ENCODE measurements at places on chromosomes 3 and 15.

DNA sequence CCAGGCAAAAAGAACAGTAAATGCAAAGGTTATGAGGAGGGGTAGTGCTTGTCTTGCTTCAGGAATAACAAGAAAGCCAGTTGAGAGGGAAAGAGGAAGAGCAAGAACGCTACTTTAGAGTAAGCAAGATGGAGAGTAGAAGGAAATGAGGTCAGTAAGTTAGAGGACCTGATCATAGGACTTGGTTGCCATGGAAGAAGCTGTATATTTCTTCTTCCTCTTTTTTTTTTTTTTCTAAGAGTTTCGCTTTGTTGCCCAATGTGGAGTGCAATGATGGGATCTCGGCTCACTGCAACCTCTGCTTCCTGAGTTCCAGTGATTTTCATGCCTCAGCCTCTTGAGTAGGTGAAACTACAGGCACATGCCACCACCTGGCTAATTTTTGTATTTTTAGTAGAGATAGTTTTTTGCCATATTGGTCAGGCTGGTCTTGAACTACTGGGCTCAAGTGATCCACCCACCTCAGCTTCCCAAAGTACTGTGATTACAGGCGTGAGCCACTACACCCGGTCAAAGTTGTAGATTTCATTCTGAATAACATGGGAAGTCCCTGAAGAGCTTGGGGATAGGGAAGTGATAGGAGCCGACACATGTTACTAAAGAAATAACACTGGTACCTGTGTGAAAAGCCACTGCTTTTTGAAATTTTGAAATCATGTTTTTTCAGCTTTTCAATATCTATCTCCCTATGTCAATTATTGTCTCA, 527.9 kb upstream of the NAALADL2 start:
- no peak for DNase-seq

DNA sequence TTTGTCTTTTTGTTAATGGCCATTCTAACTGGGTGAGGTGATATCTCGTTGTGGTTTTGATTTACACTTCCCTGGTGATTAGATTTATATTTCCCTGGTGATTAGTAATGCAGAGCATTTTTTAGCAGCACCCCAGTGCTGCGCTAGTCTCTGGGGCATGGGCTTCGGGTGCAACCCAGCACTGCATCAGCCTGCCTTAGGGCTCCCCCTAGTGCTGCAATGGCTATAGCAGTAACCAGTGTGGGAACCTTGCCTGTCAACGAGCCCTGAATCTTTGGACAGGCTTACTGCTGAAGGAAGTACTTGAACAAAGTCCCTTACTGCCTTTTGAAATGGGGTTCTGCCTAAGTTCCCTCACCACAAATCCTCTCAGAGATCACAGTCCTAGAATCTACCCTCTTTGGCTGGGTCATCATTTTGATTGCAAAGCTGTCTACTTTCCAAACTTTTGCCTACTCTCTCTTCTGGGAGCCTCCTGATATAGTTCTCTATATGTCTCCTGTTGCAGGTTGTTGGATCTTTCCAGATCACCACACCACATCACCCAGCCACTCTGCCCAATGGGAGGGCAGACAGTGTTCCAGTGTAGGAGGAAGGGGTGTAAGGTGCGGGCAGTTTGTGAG, 79.2 kb upstream of the CCNL1 start:
- peak; percentile 79 for DNase-seq

DNA sequence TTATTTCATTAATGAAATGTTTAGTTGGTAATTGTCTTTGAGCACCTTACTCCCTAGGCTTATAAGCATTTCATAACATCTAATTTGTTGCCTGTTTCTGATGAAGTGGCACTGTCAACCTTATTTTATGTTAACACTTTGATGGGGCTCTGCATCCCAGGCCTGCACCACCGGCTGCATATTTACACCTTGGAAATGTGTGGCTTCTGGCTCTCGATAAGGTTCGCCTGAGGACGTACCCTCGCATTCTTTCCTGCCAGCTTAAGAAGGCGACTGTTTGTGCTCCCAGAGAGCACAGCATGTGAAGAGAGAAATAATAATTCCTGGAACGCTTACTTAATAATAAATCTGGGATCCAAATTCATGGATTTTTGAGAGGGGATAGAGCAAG, 763.3 kb upstream of the CFAP20DC start:
- DNase-seq, result no peak

DNA sequence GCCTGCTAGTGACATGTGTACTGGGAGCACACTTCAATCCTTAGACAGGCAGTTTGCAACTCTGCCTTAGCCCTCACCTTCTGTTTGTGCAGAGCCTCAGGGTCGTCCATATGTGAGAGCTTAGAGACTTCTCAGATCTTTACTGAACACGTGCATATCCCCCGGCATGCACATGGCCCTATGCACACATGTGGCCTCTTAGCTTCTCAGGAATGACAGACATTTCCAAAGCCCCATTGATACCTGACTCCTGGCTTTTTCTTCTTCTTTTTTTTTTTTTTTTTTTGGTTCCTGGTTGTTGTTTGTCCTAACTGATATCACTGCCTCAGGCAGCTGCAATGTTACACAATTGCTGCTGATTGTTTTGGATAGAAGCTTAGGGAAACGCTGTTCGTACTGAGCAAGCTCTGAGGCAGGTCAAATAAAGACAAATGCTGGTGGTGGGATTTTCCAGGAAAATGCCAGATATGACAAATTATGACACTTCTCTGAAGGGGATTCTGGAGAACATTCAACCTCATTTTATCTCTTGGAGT, 107.2 kb upstream of the RGMA start:
- no peak for DNase-seq

- no peak for DNase-seq
Measured at GRCh38 chr15:52290329-52290728, 5.3 kb downstream of the MYO5C start.

GRCh38 chr3:4670352-4670751, 177.2 kb downstream of the ITPR1 start:
- no peak for DNase-seq

GRCh38 chr3:107660306-107660976, 137.7 kb downstream of the BBX start:
- no peak for DNase-seq

- no peak for DNase-seq
Measured at GRCh38 chr3:35594739-35595138, 44.6 kb upstream of the ARPP21 start.

DNA sequence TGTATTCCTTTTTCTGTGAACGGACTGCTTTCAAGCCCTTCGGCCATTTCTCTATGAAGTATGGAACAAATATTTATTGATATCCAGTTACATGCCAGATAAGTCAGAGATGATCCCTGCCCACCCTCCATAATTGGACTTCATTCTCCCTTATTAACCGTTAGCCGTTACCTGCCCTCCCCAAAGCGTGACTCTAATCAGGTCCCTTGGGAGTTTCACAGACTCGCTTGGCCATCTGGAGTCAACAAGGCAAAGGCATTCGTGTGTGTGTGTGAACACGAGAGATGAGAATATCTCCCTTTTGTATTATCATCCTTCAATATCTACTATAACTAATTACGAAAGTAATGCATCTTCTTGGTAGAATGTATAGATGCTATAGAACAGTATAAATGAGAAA, 314.5 kb downstream of the TLE3 start:
- DNase-seq, result no peak

- DNase-seq, result no peak
Measured at GRCh38 chr15:91146728-91147127, 46.7 kb downstream of the SV2B start.

DNA sequence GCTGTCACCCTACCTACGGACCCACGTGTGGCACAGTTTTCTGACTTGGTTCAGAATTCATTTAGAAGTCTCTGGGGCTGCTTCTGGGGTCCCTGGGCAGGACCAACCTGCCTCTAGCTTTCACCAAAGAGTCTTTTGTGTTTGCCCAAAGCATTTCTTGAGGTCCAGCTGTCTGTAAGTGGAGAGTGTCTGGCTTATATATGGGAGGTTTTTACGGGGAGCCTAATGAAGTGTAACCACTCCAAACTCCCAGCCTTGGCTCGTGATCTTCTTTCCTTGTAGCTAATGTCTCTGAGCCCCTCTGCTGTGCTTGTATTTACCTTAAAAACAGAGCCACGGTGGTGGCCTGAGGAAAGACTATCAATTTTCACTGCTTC, 109.0 kb upstream of the CTDSPL start:
- no peak for DNase-seq

DNA sequence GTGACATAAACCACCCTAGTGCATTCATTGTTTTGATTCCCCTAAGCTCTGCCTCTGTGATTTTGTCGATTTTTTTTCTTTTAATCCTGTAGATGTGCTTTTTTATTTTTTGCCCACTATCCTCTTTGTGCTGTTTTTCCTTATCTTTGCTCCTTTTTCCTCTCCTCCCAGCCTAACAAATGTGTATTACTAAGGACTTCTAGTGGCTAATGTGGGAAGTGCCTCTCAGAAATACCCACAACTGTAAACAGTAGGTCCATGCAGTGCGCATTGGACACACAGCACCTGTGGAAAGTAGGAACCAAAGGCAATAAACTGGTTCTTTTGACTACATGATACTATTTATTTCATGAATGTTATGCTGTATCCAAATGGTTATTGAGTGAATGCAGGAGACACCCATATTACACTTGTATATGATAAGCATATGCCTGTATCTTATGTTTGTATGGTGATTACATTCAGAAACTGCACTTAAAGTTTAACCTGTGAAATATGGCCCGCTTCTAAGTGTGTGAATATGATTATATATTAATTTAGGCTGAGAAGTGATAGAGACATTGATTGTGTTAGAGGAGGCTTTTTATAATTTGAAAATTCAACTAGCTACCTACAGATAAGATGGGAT, 147.8 kb downstream of the PLCL2 start:
- no peak for DNase-seq

GRCh38 chr3:166986000-166986399, 394.1 kb downstream of the ZBBX start:
- no peak for DNase-seq

DNA sequence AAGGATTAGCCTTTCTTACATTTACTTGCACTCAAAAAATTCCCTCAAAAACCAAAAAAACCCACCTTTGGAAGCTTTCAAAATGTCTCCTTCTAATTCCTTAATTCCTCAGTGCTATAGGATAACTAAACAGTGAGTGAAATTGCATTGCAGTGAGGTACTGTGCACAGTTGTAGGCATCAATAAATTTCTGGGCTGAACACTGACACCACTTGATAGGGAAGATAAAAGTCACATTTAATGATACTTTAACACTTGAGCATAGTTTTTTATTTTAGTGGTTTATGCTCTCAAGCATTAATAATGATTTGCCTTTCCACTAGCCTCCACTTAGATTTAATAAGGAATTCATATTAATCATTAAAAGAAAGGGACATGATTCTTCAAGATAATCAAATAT, 52.3 kb downstream of the MAP2K5 start:
- DNase-seq, result no peak

DNA sequence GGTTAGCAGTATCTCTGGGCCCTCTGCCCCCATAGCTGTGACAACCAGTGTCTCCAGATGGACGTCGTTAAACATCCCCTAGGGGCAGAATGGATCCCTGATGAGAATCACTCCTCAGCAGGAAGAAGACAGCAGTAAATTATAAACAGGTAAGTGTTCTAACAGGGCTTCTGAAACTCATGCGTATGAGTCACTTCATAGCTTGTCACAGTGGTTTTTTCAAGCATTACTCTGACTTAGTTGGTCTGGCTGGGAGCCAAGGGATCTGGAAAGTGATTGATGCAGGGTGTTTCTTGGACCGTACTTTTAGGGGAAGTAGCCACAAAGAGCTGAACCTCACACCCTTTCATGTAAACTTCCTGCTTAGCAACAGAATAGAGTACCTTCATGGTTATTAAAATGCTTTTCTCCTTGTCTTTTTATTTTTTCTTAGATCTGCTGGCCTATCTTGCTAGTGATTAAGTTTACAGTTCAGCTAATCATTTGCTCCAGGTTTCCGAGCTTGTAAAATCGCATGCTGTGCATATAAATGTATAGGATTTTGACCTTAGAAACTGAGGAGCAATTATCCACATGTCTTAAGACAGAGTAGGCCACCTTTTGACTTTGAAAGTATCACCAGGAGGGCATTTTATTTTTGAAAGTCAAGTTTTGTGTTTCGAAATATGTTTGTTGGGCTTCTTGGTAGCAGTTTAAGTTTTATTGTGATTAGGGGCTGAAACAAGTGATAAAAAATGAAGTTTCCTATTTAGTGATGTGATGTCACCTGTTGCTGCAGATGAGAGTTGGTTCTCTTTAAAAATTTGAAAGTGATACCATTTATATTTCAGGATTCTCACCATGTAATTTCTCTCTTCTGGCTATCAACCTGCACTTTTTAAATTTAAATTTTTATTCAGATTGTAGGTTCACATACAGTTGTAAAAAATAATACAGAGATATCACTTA, 333.9 kb downstream of the PTPRG start:
- peak; percentile 83 for DNase-seq

DNA sequence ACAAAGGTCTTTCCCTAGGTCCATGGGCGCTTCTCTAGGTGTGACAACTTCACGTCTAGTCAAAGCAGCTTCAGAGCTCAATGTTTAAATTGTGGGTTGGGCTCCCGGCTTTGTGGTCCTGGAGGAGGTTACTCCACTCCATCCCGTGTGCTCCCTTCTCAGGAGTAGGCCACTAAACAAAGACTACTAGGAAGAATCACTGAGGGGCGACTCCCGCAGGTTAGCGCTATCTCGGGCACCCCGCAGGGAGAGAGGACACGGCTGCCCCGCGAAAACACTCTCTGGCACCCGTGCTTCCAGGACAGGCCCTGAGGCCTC, 500 bp downstream of the PARP6 start:
- no peak for DNase-seq

DNA sequence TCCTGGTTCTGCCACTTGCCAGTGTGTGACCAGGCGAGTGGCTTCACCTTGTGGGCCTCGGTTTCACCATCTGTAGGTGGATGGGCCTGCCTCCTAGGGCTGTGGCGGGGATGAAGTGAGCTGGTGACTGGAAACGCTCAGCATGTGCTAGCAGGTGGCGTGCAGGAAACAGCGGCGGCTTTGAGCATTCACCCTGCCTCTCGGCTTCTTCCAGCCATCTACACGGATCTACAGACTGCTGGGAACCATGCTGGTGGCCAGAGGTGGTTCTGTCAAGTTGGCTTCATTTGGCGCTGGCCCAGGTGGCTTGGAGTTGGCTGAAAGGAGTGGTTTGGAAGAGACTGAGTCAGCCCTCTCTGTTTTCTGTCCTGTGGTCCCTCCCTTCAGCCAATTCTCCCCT, 106.3 kb downstream of the NUP210 start:
- no peak for DNase-seq

GRCh38 chr3:171813897-171814460, 3.7 kb upstream of the PLD1 start:
- no peak for DNase-seq

DNA sequence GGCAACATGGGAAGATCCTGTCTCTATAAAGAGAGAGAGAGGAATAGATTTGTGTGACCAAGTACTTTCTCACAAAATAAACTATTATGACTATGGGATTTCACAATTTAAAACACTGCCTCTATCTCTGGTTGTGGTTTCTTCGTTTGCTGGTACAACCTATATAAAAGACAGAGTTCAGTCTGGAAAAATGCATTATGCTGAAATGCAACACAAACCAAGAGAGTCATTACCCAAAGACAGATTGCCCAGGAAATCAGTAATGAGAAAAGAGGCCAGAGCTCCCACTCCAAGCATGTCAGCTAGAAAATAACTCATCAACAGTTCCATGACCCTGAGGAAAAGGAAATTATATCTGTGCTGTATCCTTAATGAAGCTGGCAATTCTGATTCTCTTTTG, 23.2 kb downstream of the GPR176 start:
- no peak for DNase-seq

- no peak for DNase-seq
Measured at GRCh38 chr15:88625943-88626741, 5.0 kb downstream of the AEN start.

- no peak for DNase-seq
Measured at GRCh38 chr15:76467136-76467535, 130.6 kb downstream of the ISL2 start.
